ENCODE measurements at places on chromosomes 6 and 20. TPM values are rescaled to one million over a fixed set of nuclear protein-coding genes. Genes with fewer than 3 reads are reported as not detected.

ZNF334 gene
- total RNA-seq, result 0.50 TPM

ZC3H12D gene
- 16.5 TPM for total RNA-seq

PTPRT gene
- total RNA-seq, result not detected

MEI4 gene
- total RNA-seq, result not detected

ARID1B gene
- total RNA-seq, result 76.8 TPM

AVP gene
- not detected for total RNA-seq

CLPSL2 gene
- not detected for total RNA-seq

PRL gene
- total RNA-seq, result not detected

CGA gene
- total RNA-seq, result not detected

DCDC2 gene
- not detected for total RNA-seq

TAAR2 gene
- not detected for total RNA-seq

DNA sequence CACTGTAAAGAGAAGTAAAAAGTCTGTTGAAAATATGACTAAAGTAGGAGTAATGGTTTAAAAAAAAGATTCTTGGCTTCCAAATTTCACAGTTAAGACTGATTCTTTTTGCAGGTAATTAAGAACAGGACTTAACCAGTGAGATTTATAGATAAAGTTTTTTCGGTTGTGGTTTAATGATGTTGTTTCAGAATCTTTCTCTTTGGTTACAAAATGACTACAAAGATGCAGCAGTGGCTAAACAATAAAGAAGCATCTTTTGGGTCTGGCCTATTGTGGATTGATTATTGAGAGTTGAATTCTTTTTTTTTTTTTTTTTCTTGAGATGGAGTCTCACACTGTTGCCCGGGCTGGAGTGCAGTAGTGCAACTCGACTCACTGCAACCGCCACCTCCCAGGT is 109.7 kb downstream of the AKAP7 start:
- peaks cover 5% of the 10 kb centered on the region for H3K4me1 ChIP-seq
- no peak for DNase-seq
- no peak overlapping the region for H3K4me3 ChIP-seq
- no peak overlapping the region for H3K27ac ChIP-seq
- H3K27me3 ChIP-seq, result no peaks in the 10 kb centered on the region

DNA sequence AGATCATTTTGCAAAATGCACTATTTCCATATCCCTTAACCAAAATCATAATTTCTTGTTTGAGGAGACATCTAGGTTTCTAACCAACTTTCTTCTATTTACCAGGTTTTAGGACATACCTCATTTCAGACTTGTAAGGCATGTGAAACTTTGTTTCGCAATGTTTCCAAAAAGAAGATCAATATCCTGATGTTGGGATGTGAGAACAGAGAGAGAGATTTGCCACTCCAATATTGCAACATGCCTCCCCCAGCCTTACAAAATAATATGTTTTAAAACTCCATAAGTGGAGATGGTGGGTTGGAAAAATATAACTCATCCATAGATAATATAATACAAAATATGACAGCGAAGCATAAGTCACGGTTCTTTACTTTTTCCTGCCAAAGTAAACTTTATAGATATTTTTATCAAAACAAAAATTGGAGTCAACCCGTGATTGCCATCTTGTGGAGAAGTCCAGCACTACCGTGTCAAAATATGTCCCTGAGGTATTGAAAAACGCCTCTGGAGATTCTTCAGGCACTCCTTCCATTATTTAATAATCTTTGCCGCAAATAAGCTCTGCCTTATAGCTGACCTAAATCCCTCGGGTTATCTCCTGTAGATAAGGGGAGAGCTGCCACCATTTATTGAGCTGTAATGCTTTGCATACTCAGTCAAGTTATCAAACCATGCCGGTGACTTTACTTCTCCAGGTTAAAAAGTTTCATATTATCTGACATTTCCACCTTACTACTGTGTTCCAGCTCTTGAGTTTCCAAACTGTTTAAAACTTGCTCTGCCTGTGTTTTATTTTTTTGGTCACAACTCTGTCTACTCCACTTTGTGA is 534.2 kb downstream of the HACE1 start:
- DNase-seq, result no peak
- no peaks in the 10 kb centered on the region for H3K36me3 ChIP-seq
- no peak overlapping the region for H3K27ac ChIP-seq
- peaks cover 3% of the 10 kb centered on the region for H3K27me3 ChIP-seq
- no peak overlapping the region for H3K4me3 ChIP-seq

- H3K27me3 ChIP-seq, result peaks cover 3% of the 10 kb centered on the region
- no peak overlapping the region for H3K27ac ChIP-seq
- DNase-seq, result no peak
- no peak overlapping the region for H3K4me3 ChIP-seq
- no peaks in the 10 kb centered on the region for H3K36me3 ChIP-seq
Measured at GRCh38 chr6:143363299-143363698, 87.2 kb downstream of the ADAT2 start.

GRCh38 chr6:28598757-28599686 is 73.3 kb downstream of the GPX5 start:
- no peak overlapping the region for H3K27ac ChIP-seq
- DNase-seq, result no peak
- no peak overlapping the region for H3K4me3 ChIP-seq
- H3K27me3 ChIP-seq, result peaks cover 37% of the 10 kb centered on the region
- H3K36me3 ChIP-seq, result peaks cover 3% of the 10 kb centered on the region

DNA sequence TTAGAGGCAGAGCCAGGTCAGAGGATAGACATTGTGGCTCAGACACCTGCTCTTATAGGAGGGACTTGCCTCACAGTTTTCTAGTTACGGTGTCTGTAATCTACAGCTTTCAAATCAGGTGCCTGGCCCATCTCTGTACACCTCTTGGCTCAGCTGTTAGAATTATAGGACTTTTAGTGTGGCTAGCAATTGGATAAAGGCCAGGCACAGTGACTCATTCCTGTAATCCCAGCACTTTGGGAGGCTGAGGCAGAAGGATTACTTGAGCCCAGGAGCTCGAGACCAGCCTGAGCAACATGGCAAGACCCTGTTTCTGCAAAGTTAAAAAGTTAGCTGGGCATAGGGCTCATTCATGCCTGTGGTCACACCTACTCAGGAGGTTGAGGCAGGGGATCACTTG is 20.0 kb downstream of the BRPF3 start:
- no peak overlapping the region for H3K4me3 ChIP-seq
- no peaks in the 10 kb centered on the region for H3K27me3 ChIP-seq
- no peaks in the 10 kb centered on the region for H3K4me1 ChIP-seq
- H3K27ac ChIP-seq, result no peak overlapping the region
- peaks cover 43% of the 10 kb centered on the region for H3K36me3 ChIP-seq

DNA sequence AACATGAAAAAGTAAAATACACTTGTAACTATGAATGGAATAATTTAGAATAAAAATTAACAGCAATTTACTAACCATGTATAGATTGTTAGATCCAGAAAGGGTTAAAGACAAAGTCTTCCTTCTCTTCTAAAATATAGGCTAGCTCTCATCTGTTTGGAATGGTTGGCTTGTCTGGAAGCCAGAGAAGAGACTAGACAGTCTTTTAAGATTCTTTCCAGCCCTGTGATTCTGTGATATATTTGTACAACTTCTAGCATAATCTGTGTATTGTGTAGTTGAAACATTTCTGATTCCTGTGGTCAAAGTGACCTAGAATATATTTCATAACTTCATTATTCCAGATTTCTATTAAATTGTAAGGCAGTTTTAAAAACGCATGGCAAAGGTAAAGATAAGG is 196.6 kb downstream of the UST start:
- no peaks in the 10 kb centered on the region for H3K4me1 ChIP-seq
- no peaks in the 10 kb centered on the region for H3K36me3 ChIP-seq
- peaks cover 8% of the 10 kb centered on the region for H3K27me3 ChIP-seq
- no peak overlapping the region for H3K4me3 ChIP-seq
- no peak overlapping the region for H3K27ac ChIP-seq

- H3K27me3 ChIP-seq, result peaks cover 28% of the 10 kb centered on the region
- peak overlapping the region; percentile 74 for H3K4me3 ChIP-seq
- peak overlapping the region; percentile 92 for H3K27ac ChIP-seq
- peaks cover 23% of the 10 kb centered on the region for H3K4me1 ChIP-seq
Measured at GRCh38 chr6:170271771-170272314, 19.0 kb downstream of the DLL1 start.

DNA sequence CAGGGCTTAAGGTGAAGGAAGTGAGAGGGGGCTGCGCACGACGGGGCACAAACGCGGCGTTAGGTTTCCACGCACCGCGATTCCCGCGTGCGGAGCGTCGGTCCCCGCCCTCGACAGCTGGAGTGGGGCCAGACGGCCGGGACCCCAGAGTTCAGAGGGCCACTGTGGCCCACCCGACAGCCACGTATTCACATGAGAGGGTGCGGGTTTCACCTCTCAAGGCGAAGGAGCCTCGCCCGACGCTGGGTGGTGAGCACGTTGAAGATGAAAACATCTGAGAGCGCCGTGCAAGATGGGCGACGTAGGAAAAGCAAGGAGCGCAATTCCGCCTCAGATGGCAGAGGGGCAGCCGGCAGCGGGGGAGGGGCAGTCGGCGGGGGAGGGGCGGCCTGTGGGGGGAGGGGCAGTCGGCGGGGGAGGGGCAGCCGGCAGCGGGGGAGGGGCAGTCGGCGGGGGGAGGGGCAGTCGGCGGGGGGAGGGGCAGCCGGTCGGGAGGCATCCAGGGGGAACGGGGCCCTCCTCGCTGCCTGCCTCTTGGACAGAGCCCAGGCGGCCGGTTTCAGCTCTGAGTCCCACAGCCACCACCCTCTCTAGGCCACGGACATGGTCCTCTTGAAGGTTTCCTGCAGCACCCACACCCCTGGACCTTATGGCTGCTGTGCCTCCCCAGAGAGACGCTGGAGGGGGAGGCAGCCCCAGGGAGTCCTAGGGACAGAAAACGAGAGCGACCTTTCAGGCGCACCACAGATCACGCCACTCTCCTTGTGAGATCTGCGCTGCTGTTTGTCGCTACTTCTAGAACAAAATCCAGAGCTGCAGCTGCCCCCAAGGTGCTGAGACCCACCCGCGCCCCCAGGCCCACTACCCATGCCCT is 113.7 kb downstream of the DLL1 start:
- peak overlapping the region; percentile 80 for H3K27ac ChIP-seq
- H3K27me3 ChIP-seq, result peaks cover 3% of the 10 kb centered on the region
- H3K4me1 ChIP-seq, result no peaks in the 10 kb centered on the region
- peak overlapping the region; percentile 25 for H3K4me3 ChIP-seq
- H3K36me3 ChIP-seq, result no peaks in the 10 kb centered on the region

GRCh38 chr6:149503872-149504271 is 19.1 kb upstream of the ZC3H12D start:
- H3K4me1 ChIP-seq, result peaks cover 28% of the 10 kb centered on the region
- H3K4me3 ChIP-seq, result no peak overlapping the region
- no peaks in the 10 kb centered on the region for H3K27me3 ChIP-seq
- no peak for DNase-seq

DNA sequence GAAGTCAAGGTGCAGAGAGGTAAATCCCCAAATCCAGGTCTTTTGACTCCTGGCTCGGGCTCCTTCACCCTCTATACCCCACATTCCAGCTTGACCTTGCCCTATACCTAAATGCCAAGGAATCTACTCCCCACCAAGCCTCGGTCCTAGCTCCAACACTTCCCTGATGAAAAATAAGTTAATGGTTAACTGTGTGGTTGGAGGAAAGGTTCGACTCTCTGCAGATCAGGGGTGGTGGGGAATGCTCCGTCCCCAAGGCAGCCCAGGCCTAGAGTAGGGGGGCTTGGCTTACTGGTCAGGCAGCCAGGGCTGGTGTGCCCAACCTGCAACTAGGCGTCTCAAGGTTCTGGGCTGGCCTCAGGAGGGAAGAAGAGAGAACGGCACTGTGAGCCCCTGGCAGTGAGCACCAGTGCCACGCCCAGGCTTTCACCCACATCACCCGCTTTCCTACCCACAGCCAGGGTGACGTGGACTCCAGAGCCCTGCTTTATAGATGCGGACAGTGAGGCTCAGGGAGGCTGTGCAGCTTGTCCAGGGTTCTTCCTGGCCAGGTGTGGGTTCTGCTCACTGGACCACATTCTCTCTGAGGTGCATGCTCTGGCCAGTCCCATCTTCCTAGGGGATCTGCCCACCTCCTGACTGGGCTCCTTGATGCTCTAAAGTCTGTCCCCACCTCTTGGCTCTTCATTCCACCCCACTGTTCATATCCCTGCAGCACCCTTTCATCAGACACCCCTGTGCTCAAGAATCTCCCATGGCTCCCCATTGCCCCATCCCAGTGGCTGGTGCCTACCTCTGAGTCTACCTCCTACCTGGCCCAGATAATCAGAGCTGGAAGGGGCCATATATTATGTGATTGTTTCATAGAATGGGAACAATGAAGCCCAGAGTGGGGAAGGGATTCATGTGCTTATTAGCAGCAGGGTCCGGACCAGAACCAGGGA is 8.2 kb downstream of the SPDEF start:
- no peaks in the 10 kb centered on the region for H3K36me3 ChIP-seq
- H3K4me1 ChIP-seq, result no peaks in the 10 kb centered on the region

GRCh38 chr20:20546402-20546801 is 166.0 kb downstream of the RALGAPA2 start:
- H3K27ac ChIP-seq, result no peak overlapping the region
- peaks cover 24% of the 10 kb centered on the region for H3K36me3 ChIP-seq
- no peak overlapping the region for H3K4me3 ChIP-seq
- H3K27me3 ChIP-seq, result no peaks in the 10 kb centered on the region
- H3K4me1 ChIP-seq, result peaks cover 12% of the 10 kb centered on the region

GRCh38 chr20:34536798-34537394 is 20.7 kb downstream of the DYNLRB1 start:
- DNase-seq, result peak; percentile 44
- no peak overlapping the region for H3K4me3 ChIP-seq
- H3K27me3 ChIP-seq, result no peaks in the 10 kb centered on the region
- peaks cover 28% of the 10 kb centered on the region for H3K36me3 ChIP-seq
- H3K4me1 ChIP-seq, result peaks cover 7% of the 10 kb centered on the region

GRCh38 chr6:11605507-11605905 is 68.0 kb downstream of the TMEM170B start:
- no peak overlapping the region for H3K27ac ChIP-seq
- DNase-seq, result no peak
- H3K36me3 ChIP-seq, result no peaks in the 10 kb centered on the region
- peaks cover 2% of the 10 kb centered on the region for H3K27me3 ChIP-seq
- H3K4me1 ChIP-seq, result no peaks in the 10 kb centered on the region
- no peak overlapping the region for H3K4me3 ChIP-seq

DNA sequence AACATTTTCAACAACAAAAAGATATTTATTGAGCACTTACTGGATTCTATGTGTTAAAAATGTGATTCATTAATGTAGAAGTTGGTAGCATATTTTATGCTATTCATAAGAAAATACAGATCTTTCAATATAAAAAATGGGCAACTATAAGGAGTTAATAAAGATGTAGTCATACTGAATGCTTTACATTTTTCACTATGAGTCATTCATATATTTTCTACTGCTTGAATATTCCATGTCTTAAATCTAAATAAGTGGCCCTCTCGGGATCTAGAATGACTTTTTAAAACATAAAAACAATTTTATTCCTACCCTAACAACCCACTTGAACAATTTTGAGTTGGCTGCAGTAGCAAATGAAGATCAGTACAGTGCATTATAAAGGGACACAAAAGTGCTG is 362.1 kb downstream of the PHF3 start:
- no peaks in the 10 kb centered on the region for H3K36me3 ChIP-seq
- H3K27me3 ChIP-seq, result no peaks in the 10 kb centered on the region
- DNase-seq, result no peak
- H3K4me1 ChIP-seq, result no peaks in the 10 kb centered on the region
- no peak overlapping the region for H3K27ac ChIP-seq
